ENCODE measurements at places on chromosomes 1 and 21.

DNA sequence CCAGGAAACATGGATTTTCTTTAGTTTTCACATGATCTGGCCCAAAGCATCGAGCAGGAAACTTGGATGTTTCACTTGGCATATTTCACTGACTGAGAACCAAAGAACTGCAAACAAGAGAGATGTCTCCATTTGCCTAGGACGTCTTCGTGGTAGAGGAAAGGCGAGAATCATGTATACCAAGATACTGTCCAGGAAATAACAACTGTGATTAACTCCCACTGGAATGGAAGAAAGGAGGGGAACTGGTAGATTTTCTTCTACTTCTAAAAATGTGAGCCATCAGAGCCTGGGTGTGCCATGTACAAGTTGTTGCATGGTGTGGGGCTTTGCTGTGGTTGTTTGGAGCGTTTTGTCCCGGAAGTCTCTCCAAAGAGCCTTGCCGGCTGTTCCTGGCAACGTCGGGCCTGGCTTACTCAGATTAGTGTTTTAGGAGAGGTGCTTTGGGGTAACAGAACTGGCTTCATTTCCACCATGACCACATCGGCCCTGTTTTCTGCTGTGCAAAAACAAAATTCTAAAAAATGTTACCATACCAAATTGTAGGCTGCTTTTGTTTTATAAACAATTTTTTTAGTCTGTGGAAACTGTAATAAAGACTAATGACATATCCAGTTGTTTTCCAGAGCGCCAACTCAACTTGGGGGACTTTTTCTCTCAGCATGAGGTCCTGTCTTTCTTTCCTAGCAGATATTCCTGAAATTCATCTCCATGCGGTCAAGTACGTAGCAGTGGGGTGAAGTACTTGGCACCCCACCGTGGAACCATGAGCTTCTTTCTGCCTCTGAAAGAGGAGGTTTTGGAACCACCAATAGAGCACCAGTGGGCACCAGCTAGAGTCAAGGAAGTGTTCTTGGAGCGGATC is 118.3 kb downstream of the TM2D1 start:
- DNase-seq, result no peak

GRCh38 chr1:154260127-154260526 is 12.3 kb upstream of the HAX1 start:
- DNase-seq, result no peak

DNA sequence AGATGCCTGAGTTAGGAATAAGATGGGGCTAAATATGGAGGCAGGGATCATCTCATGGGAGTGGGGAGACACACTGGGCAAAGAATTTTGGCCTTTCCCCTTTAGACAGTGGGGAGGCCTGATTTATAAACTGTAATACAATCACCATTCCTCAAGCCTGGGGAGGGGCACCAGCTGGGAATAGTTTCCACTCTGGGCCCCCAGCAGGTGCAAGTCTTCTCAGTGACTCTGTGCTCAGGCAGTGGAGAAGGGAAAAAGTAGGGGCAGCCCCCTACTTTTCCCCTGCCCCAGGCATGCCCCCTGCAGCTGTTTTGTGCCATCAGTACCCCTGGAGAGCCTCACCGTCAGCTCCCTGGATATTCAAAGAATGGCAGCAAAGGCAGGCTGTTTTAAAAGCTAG is 19.1 kb downstream of the COA7 start:
- DNase-seq, result no peak

DNA sequence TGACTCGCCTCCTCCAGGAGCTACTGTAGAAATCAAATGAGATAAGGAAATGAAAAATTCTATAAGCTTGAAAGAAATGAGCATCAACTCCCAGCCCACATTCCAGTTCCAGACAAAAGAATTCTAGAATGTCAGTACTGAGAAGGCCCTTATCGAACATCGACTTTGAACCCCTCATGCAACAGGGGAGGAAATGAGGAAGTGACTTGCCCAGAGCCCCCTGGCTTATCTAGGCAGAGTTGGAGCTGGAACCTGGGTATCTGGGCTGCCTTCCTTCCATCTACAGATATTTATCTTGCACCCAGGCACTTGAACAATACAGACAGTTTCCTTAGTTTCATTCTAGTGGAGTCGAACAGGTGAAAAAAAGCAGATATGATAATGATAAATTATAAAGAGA is 22.3 kb downstream of the MECR start:
- no peak for DNase-seq
